Suprapubic skin (tissue), 4 donors: ENCODE measurements at places on chromosomes 3 and 15. TPM values are rescaled to one million over a fixed set of nuclear protein-coding genes. Genes with fewer than 3 reads are reported as not detected.

DNA sequence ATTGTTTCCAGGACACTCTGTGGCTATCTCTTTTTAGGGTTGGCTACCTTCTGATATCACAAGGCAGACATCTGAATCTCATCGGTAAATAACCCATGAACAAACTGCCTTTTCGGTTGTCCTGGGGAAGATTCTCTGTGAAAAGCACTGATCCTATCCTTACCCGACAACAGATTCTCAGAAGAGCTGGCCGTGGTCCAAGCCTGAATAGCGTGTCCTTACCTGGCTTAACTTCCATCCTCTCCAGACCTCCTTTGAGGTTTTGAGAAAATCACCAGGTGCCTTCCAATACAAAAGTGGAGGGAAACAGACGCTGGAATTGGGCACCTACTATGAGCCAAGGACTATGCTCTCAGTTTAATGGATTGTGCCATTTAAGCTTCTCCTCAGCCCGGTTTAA, 87.4 kb upstream of the ARHGEF3 start:
- no peaks in the 10 kb centered on the region for H3K36me3 ChIP-seq
- H3K27me3 ChIP-seq, result no peaks in the 10 kb centered on the region
- peaks cover 34% of the 10 kb centered on the region for H3K4me1 ChIP-seq
- H3K27ac ChIP-seq, result no peak overlapping the region
- H3K4me3 ChIP-seq, result no peak overlapping the region

- H3K4me1 ChIP-seq, result no peaks in the 10 kb centered on the region
- H3K4me3 ChIP-seq, result no peak overlapping the region
- DNase-seq, result no peak
These were observed 40.8 kb downstream of the ZBTB11 start for GRCh38 chr3:101635954-101636798.

PXK gene
- total RNA-seq, result 16.0 TPM

STRIT1 gene
- total RNA-seq, result not detected

SLC9C1 gene
- total RNA-seq, result not detected

DNA sequence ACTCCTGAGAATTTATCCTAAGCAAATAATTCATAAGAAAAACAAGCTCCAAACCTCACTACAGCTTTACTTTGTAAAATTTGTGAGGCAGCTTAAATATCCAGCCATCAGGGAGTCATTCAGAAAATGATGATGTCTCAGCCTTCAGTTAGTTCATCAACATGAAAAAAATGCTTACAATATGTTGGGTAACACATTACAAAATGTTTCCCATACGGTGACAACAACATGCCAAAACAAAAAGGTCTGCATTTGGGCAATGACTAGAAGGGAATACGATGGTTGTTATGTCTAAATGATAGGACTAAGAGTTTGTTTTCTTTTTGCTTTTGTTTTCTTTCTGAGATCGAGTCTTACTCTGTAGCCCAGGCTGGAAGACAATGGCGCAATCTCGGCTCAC, 47.0 kb upstream of the CFAP161 start:
- H3K27ac ChIP-seq, result no peak overlapping the region
- H3K4me3 ChIP-seq, result no peak overlapping the region
- H3K4me1 ChIP-seq, result no peaks in the 10 kb centered on the region
- DNase-seq, result no peak

GRCh38 chr3:158269942-158270341, 160.1 kb downstream of the RSRC1 start:
- no peak overlapping the region for H3K4me3 ChIP-seq
- no peak overlapping the region for H3K27ac ChIP-seq
- H3K4me1 ChIP-seq, result no peaks in the 10 kb centered on the region
- H3K27me3 ChIP-seq, result no peaks in the 10 kb centered on the region
- no peak for DNase-seq
- H3K36me3 ChIP-seq, result no peaks in the 10 kb centered on the region

- H3K4me3 ChIP-seq, result no peak overlapping the region
- peaks cover 5% of the 10 kb centered on the region for H3K4me1 ChIP-seq
- no peak overlapping the region for H3K27ac ChIP-seq
- peaks cover 3% of the 10 kb centered on the region for H3K27me3 ChIP-seq
- no peak for DNase-seq
These were observed 12.8 kb upstream of the TGM5 start for GRCh38 chr15:43279496-43279895.

DNA sequence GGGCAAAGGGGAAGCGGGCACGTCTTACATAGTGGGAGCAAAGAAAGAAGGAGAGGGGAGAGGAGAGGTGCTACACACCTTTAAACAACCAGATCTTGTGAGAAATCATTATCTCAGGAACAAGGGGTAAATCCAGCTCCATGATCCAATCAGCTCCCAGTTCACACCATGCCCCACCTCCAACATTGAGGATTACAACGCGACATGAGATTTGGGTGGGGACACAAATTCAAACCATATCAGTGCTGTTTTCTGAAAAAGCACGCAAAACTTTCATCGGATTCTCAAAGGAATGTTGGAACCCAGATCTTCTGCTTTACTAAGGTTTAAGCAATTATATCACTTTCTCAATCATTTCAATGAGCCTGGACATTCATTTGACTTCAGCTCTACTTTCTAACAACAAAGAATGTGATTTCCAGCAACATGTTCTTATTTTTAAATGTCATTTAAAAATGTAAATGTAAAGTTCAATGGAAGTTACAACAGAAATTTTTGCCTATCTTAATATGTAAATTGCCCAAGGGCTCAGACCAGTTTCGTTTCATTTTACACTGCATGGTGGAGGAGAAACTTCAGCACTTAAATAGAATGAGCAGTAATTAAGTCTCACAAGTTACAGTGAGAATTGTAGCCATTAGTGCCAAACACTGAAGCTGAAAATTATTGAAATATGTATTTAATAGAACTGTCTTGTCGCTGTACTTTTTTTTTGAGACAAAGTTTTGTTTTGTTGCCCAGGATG, 8.4 kb upstream of the CCDC54 start:
- no peaks in the 10 kb centered on the region for H3K27me3 ChIP-seq
- H3K4me1 ChIP-seq, result no peaks in the 10 kb centered on the region
- H3K36me3 ChIP-seq, result no peaks in the 10 kb centered on the region
- H3K27ac ChIP-seq, result no peak overlapping the region
- H3K4me3 ChIP-seq, result no peak overlapping the region

GRCh38 chr3:161137260-161137659, 32.1 kb upstream of the B3GALNT1 start:
- no peak overlapping the region for H3K27ac ChIP-seq
- H3K27me3 ChIP-seq, result no peaks in the 10 kb centered on the region
- no peak overlapping the region for H3K4me3 ChIP-seq

UBA7 gene
- total RNA-seq, result 24.9 TPM

GRCh38 chr3:155772801-155773200, 27.9 kb upstream of the PLCH1 start:
- no peak overlapping the region for H3K27ac ChIP-seq
- H3K27me3 ChIP-seq, result no peaks in the 10 kb centered on the region
- no peak overlapping the region for H3K4me3 ChIP-seq
- peaks cover 11% of the 10 kb centered on the region for H3K36me3 ChIP-seq
- H3K4me1 ChIP-seq, result no peaks in the 10 kb centered on the region
- no peak for DNase-seq

DNA sequence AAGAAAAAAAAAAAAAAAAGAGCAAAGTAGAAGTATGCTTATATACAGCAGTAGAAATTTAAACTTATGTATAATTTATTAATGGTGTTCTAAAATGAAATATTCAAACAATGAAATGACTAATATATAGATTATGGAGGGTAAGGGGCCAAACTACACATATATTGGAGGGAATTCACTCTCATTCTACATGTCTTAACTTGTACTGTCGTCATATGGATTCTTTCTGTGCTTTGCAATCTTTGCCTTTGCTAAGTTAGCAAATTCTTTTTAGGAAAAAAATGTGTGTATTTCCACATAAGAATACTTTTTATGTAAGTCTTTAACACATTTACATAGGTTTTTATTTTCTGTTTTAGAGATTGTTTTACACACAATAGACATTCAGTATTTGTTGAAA, 118.9 kb upstream of the MBNL1 start:
- H3K4me1 ChIP-seq, result no peaks in the 10 kb centered on the region
- no peak overlapping the region for H3K4me3 ChIP-seq
- H3K27me3 ChIP-seq, result no peaks in the 10 kb centered on the region
- no peak overlapping the region for H3K27ac ChIP-seq
- H3K36me3 ChIP-seq, result no peaks in the 10 kb centered on the region

MYLK gene
- 42.3 TPM for total RNA-seq

PARL gene
- 31.9 TPM for total RNA-seq

- no peak overlapping the region for H3K27ac ChIP-seq
- H3K4me3 ChIP-seq, result no peak overlapping the region
- no peaks in the 10 kb centered on the region for H3K36me3 ChIP-seq
- H3K27me3 ChIP-seq, result peaks cover 19% of the 10 kb centered on the region
- DNase-seq, result no peak
- H3K4me1 ChIP-seq, result no peaks in the 10 kb centered on the region
These were observed 1.4 kb upstream of the MAGEL2 start for GRCh38 chr15:23648920-23649515.

- DNase-seq, result peak; percentile 91
- peak overlapping the region; percentile 81 for H3K27ac ChIP-seq
- H3K4me3 ChIP-seq, result peak overlapping the region; percentile 55
- H3K36me3 ChIP-seq, result no peaks in the 10 kb centered on the region
- peaks cover 4% of the 10 kb centered on the region for H3K27me3 ChIP-seq
These were observed 100.0 kb upstream of the IGF1R start for GRCh38 chr15:98548139-98548971.

GATA2 gene
- total RNA-seq, result 6.4 TPM

PLCL2 gene
- 2.2 TPM for total RNA-seq

IL17RD gene
- 3.1 TPM for total RNA-seq

- H3K27me3 ChIP-seq, result no peaks in the 10 kb centered on the region
- H3K4me3 ChIP-seq, result no peak overlapping the region
- no peaks in the 10 kb centered on the region for H3K36me3 ChIP-seq
- no peak overlapping the region for H3K27ac ChIP-seq
- no peak for DNase-seq
- H3K4me1 ChIP-seq, result peaks cover 19% of the 10 kb centered on the region
These were observed 494.2 kb upstream of the PROK2 start for GRCh38 chr3:72279068-72279604.

- H3K36me3 ChIP-seq, result no peaks in the 10 kb centered on the region
- DNase-seq, result no peak
- no peak overlapping the region for H3K27ac ChIP-seq
- no peaks in the 10 kb centered on the region for H3K27me3 ChIP-seq
These were observed 123.0 kb downstream of the TCF12 start for GRCh38 chr15:57041416-57041815.

DNA sequence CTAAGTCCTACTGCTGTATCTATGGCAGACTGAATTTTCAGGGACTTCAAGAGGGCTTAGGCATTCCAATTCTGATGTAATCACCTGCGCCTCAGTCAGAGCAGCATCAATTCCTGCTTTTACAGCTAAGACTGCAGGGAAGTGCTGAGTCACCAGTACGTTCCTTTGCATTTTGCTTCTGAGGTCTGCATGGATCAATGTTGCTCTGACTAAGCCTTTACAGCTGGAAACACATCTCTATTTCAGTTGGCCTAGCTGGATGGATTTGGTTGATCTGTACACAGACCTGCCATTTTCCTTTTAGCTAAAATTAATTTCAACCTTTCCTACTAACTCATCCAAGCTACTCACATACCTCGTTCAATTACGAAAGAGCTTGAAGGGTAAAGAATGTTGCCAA, 51.3 kb downstream of the ETV5 start:
- no peaks in the 10 kb centered on the region for H3K4me1 ChIP-seq
- H3K36me3 ChIP-seq, result peaks cover 17% of the 10 kb centered on the region
- H3K4me3 ChIP-seq, result no peak overlapping the region
- H3K27me3 ChIP-seq, result no peaks in the 10 kb centered on the region
- no peak overlapping the region for H3K27ac ChIP-seq

LRRC2 gene
- total RNA-seq, result 2.9 TPM

GRCh38 chr3:52535411-52536111, 844 bp upstream of the UQCC5 start:
- H3K36me3 ChIP-seq, result no peaks in the 10 kb centered on the region
- H3K27me3 ChIP-seq, result no peaks in the 10 kb centered on the region
- peak overlapping the region; percentile 74 for H3K4me3 ChIP-seq
- no peak for DNase-seq

GRK7 gene
- 0.11 TPM for total RNA-seq

- peaks cover 18% of the 10 kb centered on the region for H3K4me1 ChIP-seq
- no peaks in the 10 kb centered on the region for H3K27me3 ChIP-seq
- no peak overlapping the region for H3K4me3 ChIP-seq
- no peak for DNase-seq
- no peak overlapping the region for H3K27ac ChIP-seq
- H3K36me3 ChIP-seq, result no peaks in the 10 kb centered on the region
These were observed 300.5 kb upstream of the MME start for GRCh38 chr3:154779571-154779970.

- no peaks in the 10 kb centered on the region for H3K27me3 ChIP-seq
- no peak overlapping the region for H3K27ac ChIP-seq
- no peaks in the 10 kb centered on the region for H3K36me3 ChIP-seq
- H3K4me3 ChIP-seq, result no peak overlapping the region
- no peak for DNase-seq
These were observed 64.7 kb upstream of the ZBTB38 start for GRCh38 chr3:141303481-141304223.

ZPLD1 gene
- total RNA-seq, result not detected

SPTSSB gene
- total RNA-seq, result 140 TPM

DNA sequence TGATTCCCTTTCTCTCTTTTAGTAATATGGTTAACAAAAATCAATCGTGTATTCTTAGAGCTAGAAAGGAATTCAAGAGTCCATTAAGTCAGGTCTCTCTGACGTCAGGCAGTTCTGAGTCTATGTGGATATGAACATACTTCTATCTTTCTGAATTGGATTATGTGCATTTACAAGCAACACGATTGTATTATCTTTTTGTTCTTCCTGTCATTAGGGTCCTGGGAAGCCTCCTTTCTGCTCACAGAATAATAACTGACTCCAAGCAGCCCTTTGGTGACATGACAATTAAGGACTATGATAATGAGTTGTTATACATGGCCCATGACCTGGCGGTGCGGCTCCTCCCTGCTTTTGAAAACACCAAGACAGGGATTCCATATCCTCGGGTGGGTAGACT, 14.0 kb downstream of the EDEM1 start:
- peaks cover 29% of the 10 kb centered on the region for H3K4me1 ChIP-seq
- DNase-seq, result no peak
- H3K27me3 ChIP-seq, result no peaks in the 10 kb centered on the region
- H3K36me3 ChIP-seq, result peaks cover 73% of the 10 kb centered on the region
- H3K4me3 ChIP-seq, result no peak overlapping the region

GRCh38 chr3:113677737-113678136, 18.7 kb downstream of the USF3 start:
- H3K27ac ChIP-seq, result no peak overlapping the region
- no peaks in the 10 kb centered on the region for H3K4me1 ChIP-seq
- no peak overlapping the region for H3K4me3 ChIP-seq
- DNase-seq, result no peak

- no peak for DNase-seq
- no peak overlapping the region for H3K4me3 ChIP-seq
- H3K27me3 ChIP-seq, result no peaks in the 10 kb centered on the region
- no peaks in the 10 kb centered on the region for H3K36me3 ChIP-seq
- no peaks in the 10 kb centered on the region for H3K4me1 ChIP-seq
These were observed 310.0 kb downstream of the CNTN3 start for GRCh38 chr3:74304424-74304823.
